GM23248 (cell line): ENCODE measurements at places on chromosomes 11 and 22.
A peak's percentile ranks its signal among the peaks of the same experiment; 100 is the strongest.

DNA sequence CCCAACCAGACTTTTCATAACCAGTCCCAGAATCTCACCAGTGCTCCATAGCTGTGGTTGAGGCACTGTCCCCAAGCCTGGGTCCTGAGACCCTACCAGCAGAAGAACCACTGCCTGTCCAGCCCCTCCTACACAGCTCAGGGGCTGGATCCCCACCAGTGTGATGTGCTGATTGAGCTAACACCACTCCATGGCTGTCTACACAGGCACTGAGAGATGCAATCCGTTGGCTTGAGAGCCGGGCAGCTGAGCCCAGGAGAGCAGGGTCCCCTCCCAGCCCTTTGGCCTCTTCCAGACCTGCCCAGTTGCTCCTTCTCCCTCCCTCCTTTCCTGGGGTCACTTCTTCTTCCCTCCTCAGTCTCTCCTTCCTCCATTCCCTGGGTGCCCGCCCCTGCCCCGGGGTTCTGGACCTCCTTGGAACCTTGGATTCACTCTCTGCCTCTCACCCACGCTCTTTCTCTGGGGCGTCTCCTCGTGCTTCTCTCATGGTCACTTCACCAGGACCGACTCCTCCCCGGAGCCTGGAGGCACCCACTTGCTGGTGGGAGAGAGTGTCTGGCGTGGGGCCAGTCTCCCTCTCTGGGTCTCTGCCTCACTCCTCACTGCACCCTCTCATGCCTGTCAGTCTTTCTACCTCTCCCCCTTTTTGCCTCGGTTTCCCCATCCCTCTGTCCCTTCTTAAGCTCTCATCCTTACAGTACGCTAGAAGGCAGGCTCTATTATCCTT is 706 bp upstream of the SCYL1 start:
- peak; percentile 71 for DNase-seq

- no peak for DNase-seq
These were observed 34.1 kb upstream of the OR8B8 start for GRCh38 chr11:124479561-124479960.

GRCh38 chr11:95593111-95593510 is 196.5 kb downstream of the FAM76B start:
- peak; percentile 40 for DNase-seq

- no peak for DNase-seq
These were observed 286.8 kb upstream of the ANO3 start for GRCh38 chr11:26045082-26045481.

DNA sequence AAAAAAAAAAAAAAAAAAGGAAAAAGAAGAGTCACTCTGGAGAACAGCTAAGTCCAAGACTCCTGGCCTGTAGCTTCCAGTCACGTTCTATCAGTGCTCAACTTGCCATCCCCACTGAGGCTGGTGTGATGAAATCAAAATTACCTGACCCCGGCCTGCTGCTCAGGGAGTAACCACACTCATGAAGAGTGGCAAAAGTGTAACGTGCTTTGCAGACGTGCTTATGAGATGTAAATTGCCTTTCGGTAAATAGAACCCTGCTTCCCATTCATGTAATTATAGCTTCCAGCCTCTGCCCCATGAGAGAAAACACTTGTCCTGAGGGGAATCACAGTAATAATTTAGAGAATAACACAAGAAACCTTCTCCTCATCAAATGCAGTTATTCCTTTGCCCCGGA is 28.2 kb upstream of the CHKA start:
- DNase-seq: no peak

DNA sequence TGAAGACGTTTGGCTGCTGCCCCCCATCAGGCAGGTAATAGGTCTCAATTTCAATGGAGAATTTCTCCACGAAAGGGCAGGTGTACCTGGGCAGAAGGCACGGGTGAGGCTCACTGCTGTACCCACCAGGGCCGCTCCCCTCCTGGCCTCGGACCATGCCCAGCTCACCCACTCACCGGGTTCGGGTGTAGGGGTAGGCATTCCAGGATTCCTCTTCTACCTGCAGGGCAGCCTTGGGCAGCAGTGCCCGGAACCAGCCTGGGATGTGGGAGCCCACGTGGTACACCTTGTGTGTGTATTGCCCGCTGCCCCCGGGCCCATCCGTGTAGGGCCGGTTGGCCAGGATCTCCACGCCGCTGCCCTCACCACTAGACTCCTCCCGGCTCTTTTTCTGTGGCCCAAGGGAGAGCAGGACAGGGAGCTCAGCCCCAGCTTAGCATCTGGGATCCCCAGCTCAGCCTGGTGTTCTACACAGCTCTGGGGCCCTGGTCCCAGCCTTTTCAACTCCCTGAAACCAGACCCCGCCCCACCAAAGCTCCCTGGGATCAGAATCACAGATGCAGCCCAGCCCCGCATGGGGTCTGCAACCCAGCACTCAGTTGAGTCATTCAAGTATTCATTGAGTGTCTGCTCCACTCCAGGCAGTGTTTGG is 2.7 kb downstream of the PITPNM1 start:
- no peak for DNase-seq

GRCh38 chr11:100555931-100556330 is 131.2 kb upstream of the ARHGAP42 start:
- DNase-seq: no peak

DNA sequence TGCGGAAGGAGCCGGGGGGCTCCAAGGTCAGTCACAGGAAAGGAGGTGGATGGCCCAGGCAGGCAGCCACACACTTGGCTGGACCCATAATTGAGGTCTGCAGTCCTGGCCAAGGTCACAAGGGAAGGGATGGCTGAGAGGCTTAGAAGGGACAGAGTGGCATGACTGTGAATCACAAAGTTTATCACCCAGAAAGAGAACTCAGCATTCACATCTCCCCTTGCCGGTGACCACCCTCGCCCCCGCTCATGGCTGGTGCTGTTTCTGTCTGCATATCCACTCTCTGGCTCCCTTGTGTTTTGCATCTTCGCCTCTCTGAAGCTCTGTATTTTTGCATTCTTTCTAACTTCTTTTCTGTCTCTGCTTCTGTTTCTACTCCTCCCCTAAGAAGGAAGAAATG is 117.5 kb downstream of the FEZ1 start:
- DNase-seq: no peak

DNA sequence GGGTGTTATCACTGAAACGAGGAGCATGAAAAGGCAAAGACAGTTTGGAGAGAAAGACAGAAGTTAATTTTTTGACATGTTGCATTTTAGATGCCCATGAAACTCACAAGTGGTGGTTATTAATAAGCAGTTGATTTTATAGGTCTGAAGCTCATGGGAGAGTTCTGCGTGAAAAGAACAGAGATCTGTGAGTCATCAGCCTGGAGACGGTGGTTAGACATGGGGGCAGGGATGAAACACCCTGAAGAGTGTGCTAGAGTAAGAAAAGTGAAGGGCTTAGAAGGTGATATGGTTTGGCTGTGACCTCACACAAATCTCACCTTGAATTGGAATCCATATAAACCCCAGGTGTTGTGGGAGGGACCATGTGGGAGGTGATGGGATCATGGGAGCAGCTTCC is 289.1 kb upstream of the ISX start:
- DNase-seq: no peak

DNA sequence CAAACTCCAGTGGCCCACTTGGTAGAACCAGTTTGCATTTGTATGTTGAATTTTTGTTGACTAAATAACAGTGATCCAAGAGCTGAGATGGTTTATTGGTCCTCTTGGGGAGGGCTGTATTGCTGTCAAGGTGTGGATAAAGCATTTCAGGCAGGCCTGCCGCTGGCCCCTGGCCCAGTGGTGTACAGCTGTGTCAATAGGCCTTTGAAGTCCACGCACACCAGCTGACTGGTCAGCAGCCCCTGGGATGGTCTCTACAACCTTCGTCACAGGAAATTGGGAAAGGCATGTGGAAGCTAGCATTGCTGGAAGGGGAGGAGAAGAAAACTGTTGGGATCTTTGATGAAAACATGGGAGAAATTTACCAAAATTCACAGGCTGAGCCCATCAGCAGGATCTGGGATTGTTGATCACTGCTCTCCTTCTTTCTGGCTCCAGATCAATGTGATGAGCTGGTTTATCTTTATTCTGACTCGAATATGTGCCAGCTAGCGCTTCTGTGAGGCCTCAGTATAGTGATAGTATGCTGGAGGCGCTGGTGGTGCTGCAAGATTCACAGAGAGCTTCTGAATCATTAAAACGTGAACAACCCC is 12.5 kb upstream of the E2F8 start:
- DNase-seq: no peak

DNA sequence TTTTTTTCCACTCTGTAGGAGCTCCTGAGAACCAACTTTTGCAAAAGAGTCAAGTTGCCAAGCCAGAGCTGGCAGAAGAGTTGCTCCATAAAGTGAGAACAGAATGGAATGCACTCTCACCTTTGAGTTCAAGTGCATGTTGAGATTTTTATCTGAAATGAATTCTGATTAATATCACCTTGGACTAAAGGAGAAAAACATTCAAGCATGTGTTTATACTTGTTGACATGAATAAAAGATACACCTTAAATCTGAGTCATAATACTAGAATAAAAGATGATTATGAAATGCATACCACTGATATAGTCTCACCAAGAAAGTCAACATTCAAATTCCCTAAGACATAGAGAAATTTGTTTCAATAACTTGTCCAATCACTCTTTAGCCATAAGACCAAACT is 37.8 kb downstream of the ARL14EP start:
- no peak for DNase-seq

GRCh38 chr22:38925571-38926041 is 31.8 kb upstream of the APOBEC3A start:
- DNase-seq: peak; percentile 32

GRCh38 chr11:93248602-93249001 is 50.8 kb upstream of the SLC36A4 start:
- DNase-seq: peak; percentile 24

GRCh38 chr11:1542267-1542666 is 29.8 kb downstream of the DUSP8 start:
- no peak for DNase-seq

GRCh38 chr22:24801901-24802465 is 4.0 kb upstream of the SGSM1 start:
- DNase-seq: no peak
